EH (cell line): ENCODE measurements at places on chromosomes 16 and 17.

GRCh38 chr16:81797443-81797842 lies 18.4 kb downstream of the PLCG2 start:
- no peak for DNase-seq

GRCh38 chr17:42016941-42017865 lies at the start of gene DNAJC7:
Gene DNAJC7 (minus strand): TSS chr17:42017439. CDS start chr17:42017416, 23 bp downstream.
- DNase-seq, result peak; percentile 91

GRCh38 chr17:82000803-82001570 lies 21.7 kb downstream of the CENPX start:
- DNase-seq, result no peak

- DNase-seq, result peak; percentile 37
Observed at GRCh38 chr17:30590081-30590733, 113.0 kb downstream of the GOSR1 start.

- peak; percentile 93 for DNase-seq
Observed at GRCh38 chr17:17682737-17683680, 1.8 kb downstream of the RAI1 start.

GRCh38 chr17:79294459-79295071 lies 219.9 kb downstream of the ENGASE start:
- DNase-seq, result peak; percentile 39

DNA sequence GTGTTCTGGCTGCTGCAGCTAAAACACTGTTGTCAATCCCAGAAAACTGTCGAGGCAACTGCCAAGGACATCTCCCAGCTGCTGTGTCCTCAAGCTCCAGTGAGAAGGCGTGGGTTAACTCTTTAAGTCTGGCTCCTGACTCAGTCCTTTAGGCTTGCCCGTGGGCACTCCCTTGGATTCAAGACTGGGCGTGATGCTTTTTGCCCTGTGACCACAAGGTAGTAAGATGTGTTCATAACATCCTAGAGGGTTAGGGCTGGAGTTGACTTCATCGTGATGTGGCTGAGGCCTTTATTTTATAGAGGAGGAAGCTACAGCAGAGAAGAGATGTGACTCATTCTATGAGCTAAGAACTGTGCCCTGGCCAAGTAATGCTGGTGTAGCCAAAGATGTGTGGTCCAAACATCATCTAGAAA lies 50.9 kb upstream of the TEKT3 start:
- DNase-seq, result peak; percentile 88

DNA sequence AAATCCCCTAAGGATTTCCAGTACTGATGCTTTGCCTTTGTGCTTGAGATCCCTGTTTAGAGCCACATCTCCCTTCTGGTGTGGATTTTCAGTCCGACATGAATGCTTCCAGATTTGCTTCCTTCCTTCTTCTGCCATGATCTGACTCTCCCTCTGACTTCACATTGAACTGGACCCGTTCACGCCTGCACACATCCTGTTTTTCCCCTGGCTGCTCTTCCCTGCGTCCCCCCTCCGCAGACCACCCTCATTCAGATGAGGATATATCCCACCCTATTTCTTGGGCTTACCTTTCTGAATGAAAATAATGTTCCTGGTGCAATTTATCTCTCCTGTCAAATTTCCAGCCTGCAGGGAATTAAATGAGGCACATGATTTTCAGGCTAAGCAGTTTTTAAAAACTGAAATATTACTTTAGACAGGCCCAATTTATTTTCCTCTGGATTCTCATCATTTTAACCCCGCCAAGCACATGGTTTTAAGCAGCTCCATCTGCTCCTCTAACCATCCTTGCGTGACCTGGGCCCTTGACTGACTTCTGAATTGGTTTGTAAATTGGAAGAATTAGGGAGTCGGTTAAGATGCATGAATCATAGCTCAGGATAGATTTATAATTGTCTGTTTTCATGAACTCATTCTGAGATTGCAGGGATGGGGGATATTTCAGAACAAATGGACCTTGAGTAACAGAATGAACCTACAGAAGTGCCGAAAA lies 59.2 kb downstream of the BMERB1 start:
- peak; percentile 90 for DNase-seq

- no peak for DNase-seq
Observed at GRCh38 chr17:7893187-7893880, 4.7 kb downstream of the CHD3 start.

DNA sequence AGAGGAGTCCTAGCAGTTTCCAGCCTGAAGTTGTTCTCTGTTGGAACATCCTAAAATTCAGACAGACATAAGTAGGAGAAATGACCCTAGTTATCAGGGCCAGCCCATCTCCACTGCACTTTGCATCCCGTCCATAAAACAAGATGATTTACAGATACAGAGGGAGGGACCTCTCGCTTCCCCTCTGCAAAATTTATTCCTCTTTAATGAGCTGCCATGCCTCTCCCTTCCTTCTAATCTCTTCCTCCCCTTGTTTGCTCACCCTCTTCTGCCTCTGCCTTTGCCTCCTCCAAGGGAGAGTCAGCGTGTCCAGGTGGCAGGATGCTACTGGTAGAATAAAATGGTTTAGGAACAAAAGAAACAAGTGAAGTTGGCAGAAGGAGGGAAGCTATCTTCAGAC lies 351.3 kb downstream of the SOX9 start:
- no peak for DNase-seq

DNA sequence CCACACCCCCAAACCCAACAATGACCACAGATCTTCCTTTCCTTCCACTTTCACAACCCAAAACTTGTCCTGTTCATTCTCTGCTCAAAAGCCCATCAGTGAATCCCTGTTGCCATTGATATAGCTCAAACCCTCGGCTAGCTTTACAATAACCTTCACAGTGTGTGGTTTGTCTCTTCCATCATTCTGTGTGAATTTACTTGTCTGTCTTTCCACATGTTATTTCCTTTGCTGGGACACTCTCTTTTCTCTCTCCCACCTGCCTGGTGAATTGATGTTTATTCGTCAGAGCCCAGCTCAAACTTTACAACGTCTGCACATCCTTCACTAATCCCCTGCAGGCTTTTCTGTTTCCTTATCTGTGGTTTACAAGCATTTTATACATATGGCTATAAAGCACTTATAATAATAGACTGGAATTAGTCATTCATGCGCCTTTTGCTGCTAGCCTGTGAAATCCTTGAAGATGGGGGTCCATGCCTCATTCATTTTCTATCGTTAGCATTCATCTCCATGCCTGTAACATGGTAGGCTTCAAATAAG lies 114.4 kb downstream of the CDH13 start:
- DNase-seq, result peak; percentile 79

GRCh38 chr17:56821847-56822534 lies 11.7 kb downstream of the C17orf67 start:
- DNase-seq, result no peak

GRCh38 chr17:77613627-77614026 lies 344.9 kb upstream of the TNRC6C start:
- DNase-seq, result no peak

DNA sequence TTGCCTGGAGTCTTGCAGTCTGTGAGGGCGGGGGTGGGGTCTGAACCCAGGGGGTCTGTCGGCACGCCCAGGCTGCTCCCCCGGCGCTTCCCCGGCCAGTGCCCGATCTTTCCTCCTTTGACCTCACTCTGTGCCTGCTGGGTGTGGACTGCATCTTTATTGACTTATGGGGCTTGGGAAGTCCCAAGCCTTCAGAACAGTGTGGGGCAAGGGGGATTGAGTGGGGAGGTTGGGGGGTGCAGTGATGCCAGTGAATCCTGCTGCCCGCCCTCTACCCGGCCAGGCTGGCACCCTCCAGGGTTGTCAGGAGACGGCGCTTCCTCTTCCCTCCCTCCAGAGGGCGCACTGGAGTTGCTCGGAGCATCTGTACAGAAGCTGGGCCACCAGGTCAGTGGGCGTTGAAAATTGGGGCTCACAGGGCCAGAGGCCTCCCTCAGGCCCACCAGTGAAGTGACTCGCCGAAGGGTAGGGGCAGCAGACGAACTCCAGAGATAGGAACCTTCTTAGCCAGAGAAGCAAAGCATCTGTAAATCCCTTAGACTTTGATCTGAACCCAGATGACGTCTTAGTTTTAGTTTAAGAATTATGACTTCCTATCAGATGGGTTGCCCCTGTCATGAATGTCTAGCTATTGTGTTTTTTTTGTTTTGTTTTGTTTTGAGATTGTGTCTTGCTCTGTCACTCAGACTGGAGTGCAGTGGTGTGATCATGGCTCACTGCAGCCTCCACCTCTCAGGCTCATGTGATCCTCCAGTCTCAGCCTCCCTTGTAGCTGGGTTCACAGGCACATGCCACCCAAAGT lies 184.8 kb upstream of the CIBAR2 start:
- peak; percentile 47 for DNase-seq

GRCh38 chr16:15973421-15973820 lies 24.0 kb downstream of the ABCC1 start:
- peak; percentile 69 for DNase-seq

DNA sequence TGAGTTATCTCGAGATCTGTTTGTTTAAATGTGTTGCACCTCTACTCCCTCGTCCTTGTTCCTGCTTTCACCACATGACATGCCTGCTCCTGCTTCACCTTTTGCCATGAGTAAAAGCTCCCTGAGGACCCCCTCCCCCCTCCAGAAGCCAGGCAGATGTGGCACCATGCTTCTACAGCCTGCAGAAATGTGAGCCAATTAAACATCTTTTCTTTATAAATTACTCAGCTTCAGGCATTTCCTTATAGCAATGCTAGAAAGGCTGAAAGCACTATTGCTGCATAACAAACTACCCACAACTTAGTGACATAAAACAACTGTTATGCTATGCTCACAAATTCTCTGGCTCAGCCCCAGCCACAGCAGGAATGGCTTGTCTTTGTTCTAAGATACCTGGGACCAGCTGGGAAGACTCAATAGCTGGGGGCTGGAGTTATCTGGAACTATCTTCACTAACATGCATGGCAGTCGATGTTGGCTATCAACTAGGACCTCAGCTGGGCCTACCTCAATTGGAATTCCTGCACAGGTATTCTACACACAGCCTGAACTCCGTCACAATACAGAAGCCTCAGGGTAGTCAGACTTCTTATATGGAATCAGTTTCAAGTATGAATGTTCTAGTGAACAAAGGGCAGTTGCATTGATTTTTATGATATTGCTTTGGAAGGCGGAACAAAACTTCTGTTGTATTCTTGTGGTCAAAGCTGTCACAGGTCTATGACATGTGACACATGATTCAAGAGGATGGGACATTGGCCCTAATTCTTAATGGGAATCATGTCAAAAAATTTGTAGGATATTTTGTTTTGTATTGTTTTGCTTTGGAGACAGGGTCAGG lies 186.0 kb upstream of the PIRT start:
- no peak for DNase-seq

DNA sequence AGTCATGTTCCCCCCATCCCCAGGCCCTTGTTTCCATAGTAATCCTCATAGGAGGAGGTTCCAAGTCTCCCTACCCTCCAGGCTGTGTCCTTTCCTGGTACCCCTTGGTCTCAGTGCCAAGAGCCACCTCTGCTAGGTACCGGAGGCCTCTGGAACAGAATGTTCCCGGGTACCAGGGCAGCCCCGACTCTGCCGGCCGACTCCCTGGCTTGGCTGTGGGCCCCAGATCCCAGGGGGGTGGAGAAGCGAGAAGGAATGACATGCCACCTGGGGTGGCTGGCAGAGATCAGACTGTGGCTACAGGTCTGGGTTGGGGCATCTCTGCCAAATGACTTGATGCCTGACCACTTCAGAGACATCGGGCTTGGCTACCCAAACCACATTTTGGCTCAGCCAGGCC lies 3.6 kb downstream of the STAC2 start:
- DNase-seq, result no peak

GRCh38 chr17:13228225-13228624 lies 210.4 kb upstream of the ELAC2 start:
- DNase-seq, result no peak

- DNase-seq, result no peak
Observed at GRCh38 chr17:81009136-81009535, 17.5 kb downstream of the CHMP6 start.

DNA sequence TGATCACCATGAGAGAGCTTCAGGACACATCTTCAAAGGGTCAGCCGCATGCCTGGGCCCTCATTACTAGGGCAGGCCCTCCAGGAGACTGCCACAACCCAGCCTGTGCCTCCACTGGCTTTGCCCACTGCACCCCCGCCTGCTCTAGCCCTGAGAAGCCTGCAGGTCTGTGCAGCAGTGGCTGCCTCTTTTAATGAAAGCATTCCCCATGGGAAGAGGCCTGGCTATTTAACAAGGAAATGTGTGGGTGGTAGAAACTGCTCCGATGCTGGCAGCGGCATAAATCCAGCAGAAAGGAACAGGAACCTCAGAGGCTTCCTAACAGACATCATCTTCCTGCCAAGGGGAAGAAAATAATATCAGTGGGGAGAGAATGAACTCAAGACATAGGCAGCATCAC lies 375 bp upstream of the KRT32 start:
- DNase-seq, result no peak

- DNase-seq, result no peak
Observed at GRCh38 chr16:27149986-27150385, 53.3 kb upstream of the KDM8 start.

DNA sequence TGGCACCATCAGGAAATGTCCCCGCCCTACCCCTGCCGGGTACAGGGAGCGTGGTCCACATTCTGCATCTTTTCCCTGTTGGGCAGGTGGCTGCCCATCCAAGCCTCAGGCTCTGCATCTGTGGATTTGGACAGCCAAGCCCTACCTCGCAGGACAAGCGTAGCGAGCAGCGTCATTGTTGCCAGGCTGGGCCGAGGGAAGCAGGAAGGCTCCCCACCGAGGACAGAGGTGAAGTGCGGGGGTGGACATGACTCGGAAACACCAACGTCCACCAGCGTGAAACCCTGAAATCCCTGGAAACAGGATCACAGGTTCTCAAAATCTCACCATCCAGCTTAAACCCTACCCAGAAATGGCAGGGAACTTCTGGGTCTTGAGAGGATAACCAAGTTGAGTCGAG lies 73.6 kb downstream of the SOCS1 start:
- DNase-seq, result no peak

- peak; percentile 68 for DNase-seq
Observed at GRCh38 chr17:63622574-63623390, 565 bp downstream of the MAP3K3 start.

DNA sequence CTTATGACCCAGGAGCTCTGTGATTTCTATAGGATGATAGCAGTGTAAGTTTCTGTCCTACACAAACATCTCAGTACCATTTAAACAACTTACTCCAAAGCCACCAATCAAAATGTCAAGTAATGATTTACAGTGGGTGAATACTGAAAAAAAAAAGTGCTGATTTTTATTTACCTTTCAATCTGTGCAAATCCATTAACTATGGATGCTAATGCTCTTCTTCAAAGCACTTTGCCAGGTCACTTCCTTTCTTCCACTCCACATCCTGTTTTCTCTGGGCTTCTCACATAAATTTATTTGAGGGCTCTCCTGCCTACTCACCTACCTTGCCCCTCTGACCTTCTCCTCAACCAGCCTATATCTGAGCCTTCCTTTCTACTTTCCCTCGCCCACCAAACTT lies 101.6 kb downstream of the SKAP1 start:
- no peak for DNase-seq
